ENCODE measurements at places on chromosomes 6 and 20.

DNA sequence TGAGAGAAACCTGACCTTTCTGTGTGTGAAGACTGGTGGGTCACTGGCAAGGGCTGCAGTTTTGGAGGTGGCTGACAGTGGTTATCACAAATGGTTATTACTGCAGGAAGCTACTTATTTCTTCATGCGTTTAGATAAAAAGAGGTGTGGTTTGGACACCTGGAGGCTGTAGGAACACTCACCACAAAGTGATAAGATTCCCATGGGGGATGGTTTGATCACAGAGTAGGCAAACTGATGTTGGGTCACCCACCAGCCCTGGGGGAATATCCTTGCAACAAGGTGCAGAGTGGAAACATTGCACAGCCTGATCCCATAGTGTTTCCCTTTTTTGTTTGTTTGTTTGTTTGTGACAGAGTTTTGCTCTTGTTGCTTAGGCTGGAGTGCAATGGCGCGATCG lies 33.9 kb upstream of the RNGTT start:
- no peak for DNase-seq

- DNase-seq, result no peak
Measured at GRCh38 chr6:17859846-17860245, 127.6 kb downstream of the KIF13A start.

DNA sequence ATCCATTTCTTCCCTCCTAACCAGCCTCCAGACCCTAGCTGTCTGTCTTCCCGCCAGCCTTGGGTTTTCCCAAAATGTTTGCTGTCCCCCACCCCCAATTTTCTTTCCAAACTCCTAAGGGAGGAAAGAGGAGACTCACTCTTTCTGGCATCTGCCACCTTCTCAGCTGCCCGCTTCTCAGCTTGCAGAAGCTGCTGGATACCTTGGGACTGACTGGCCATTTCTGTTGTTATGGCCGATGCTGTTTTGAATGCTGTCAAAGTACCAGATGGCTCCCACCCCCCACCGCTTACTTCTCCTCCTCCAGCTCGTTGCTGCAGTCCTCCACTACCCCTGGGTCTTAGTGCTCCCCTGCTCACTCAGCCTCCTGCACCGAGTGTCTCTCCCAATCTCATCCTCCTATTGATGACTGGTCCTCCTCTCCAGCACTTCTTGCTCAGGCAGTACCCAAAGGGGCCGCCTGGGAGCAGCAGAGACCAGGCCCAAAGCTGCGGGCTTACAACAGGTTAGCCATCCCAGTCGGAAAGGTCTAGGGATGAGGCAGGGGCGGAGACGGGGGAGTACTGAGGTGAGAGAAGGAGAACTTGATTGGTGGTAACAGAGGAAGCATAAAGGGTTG lies at the start of gene ATP6V1G2:
Gene ATP6V1G2 (minus strand): TSS at position 270 of the 619 bp plus-strand sequence. CDS start 49 bp downstream, at position 221.
- peak; percentile 93 for DNase-seq

DNA sequence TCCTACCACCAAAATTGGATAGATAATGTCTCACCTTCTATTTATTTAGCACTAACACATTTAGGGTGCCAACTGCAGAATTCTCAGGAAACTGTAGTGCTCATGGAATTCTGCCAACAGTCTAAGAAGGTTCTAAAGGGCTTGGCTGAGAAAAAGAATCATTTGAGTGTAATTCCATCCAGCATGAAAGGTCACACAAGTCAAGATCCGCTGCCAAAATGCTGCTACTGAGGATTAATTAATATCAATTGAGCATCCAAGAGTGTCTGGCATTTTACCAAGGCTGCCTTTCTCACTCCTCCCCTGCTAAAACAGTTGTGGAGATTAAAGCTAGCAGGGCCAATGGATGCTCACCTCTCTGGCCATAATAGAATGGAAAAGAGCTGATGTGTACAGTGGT lies 112.7 kb downstream of the FHL5 start:
- no peak for DNase-seq

Data from AML-193 (cell line).